Activated T-helper 17 cell treated with anti-CD3 and anti-CD28 coated beads, Interleukin-2, amount 50 U/mL, for 72 hours (primary cell): ENCODE measurements at places on chromosomes 5 and 9.

DNA sequence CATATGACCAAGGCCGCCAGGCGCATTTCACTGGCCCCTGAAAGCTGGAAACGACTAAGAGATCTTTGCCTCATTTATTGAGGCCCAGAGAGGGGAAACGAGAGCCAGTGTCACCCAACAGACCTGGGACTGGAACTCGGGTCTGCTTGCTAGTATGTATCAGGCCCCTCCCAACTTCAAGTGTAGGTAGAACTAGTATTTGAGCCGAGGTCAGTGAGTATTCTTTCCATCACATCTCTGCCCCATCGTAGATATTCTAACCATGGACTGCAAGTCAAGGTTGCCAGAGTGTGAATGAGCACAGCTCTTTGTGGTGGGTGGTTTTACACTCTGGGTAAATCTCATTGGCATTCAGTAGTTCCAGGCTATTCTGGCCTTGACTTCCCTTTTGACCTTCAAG is 42.2 kb downstream of the GPR107 start:
- peak; percentile 74 for ATAC-seq

GRCh38 chr5:93574491-93575305 is 6.3 kb downstream of the NR2F1-AS1 start:
- ATAC-seq = no peak

DNA sequence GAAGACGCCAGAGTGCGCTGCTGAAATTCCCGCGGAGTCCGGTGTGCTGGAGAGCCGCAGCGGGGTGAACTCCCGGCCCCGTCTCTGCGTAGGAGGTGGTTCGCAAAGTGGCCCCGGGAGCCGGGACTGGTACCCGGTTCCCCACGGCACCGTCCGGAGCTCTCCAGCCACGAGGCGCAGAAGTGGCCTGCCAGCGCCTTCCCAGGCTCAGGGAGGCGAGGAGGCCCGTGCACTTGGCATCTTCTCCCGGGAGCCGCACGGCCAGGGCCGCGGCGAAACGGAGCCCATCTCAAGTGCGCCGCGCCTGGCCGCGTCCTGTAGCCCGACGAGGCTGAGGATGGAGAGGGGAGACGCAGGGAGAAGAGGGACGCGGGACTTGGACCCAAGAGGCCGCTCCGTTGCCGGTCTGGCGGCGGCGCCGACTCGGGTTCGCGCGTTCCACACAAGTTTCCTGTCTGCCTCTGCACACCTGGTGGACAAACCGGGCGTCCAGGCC is 1.1 kb upstream of the IRX1 start:
- no peak for ATAC-seq

- ATAC-seq = no peak
Observed at GRCh38 chr9:115115117-115115880, 2.7 kb downstream of the TNC start.

GRCh38 chr5:143642791-143643190 is 169.2 kb upstream of the HMHB1 start:
- no peak for ATAC-seq

GRCh38 chr5:132877938-132878337 is 4.5 kb downstream of the LEAP2 start:
- no peak for ATAC-seq

GRCh38 chr5:9549941-9550340 is 4.1 kb upstream of the SEMA5A start:
- no peak for ATAC-seq

DNA sequence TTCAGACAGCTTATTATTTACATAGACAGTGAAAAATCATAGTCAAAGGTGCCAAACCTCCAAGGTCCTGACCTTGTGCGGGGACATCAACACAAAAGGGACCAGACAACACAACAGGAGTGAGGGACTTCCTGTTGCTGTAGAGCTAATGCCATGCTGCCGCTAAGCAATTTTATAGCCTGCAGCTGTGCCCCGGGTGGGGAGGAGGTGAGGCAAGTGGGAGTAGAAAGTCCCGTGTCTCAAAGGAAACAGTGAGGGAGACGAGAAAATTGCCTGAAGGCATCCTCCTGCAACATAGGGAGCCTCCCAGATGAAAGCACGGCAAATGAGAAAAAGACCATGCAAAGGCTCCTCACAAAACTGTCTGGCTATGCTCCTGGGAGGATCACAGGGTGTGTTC is 58.8 kb downstream of the CAAP1 start:
- ATAC-seq = no peak

DNA sequence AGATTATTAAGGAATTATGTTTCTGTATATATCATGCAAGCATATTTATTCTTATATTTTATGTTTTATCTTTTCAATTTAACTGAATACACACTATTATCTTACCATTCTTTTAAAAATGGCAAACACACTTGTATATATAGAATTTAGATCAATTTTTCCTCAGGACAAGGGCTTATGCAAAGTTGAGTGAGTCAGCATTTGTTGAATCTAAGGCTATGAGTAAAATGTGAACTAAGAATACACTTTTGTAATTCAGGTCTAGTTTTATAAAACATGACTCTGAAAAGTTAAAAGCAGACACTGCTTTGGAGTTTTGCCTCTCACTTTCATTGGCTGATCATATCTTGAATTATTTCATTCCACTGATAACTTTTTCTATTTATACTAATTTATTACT is 127.8 kb downstream of the FOCAD start:
- ATAC-seq = no peak

DNA sequence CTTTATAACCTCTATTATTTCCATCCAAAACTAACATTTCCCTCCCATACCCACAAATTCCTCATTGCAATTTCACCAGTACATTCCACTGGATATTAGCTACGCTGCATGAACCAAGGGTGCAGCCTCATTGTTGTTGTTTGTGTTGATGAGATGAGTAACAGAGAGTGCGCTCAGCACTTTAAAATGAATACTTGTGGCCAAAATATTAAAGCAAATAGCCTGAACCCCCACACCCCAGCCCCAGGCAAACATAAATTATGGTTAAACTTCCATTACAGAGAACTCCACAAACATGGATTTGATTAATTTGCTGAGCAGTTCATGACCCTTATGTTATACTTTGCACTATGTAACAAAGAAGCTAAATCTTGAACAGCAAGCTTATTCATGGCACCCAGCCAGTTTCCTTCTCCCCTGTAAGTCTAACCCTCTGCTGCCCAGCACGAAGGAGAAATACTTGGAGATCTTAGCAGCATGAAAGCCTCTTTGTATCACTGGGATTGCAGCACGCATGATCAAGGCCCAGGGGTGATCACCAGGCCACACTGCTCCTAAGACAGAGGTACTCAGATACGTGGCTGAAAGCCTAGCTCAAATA is 205.0 kb downstream of the DOCK8 start:
- no peak for ATAC-seq

GRCh38 chr5:139903795-139904565 is 108.4 kb downstream of the PSD2 start:
- peak; percentile 42 for ATAC-seq

GRCh38 chr5:45648744-45649143 is 47.4 kb downstream of the HCN1 start:
- ATAC-seq = no peak

GRCh38 chr9:93826905-93827544 is 128.1 kb downstream of the BARX1 start:
- ATAC-seq = no peak

DNA sequence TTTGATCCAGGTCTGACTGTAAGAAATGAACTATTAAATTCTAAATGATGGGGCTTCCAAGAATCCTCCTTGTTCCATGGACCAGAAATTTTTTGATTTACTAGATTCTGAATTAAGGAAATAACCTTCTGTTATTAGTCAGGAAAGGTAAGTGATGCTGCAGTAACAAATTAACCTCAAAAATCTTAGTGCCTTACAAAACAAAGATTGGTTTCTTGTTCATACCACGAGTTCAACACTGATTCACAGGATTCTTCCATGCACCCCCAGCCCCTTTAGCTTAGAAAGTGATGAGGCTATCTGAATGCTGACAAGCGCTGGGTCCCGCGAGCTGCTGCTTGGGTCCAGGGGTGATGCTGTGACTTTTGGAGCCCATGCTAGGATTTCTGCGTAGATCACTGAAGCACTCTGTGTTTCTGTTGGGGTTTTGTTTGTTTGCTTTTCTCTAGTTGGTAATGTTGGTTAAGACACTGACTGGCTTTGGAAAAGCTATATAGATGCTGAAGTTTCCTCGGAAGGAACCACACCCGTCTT is 52.3 kb downstream of the COL15A1 start:
- ATAC-seq = no peak

GRCh38 chr5:153489611-153490010 is 859 bp upstream of the GRIA1 start:
- ATAC-seq = no peak

DNA sequence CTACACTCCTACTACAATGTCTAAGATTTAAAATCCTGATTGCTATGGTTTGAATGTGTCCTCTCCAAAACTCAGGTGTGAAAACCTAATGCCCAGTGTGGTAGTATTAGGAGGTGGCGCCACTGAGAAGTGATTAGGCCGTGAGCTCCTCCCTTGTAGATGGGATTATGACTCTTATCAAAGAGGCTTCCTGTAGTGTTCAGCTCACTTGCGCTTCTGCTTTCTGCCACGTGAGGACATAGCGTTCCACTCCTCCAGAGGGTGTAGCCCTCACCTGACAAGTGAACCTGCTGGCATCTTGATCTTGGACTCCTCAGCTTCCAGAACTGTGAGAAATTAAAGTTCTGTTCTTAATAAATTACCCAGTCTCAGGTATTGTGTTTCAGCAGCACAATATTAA is 33.0 kb upstream of the WHRN start:
- peak; percentile 78 for ATAC-seq

DNA sequence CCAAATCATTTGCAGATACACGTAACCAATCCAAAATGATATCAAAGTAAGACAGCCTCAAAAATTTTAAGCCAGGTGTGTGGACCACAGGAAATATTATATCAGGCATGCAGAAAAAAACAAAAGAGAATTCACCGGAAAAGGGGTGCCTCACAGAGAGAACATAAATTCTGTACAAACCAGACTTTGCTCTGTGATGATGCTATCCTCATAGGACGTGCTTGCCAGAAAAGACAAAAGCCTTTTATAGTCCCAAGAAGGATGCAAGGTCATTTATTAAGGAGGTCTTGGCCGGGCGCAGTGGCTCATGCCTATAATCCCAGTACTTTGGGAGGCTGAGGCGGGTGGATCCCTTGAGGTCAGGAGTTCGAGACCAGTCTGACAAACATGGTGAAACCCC is 16.8 kb upstream of the ATP6V1G1 start:
- ATAC-seq = no peak

- ATAC-seq = no peak
Observed at GRCh38 chr9:124017051-124017928, 5.7 kb downstream of the LHX2 start.

- no peak for ATAC-seq
Observed at GRCh38 chr5:43514025-43514424, 923 bp downstream of the C5orf34 start.

GRCh38 chr5:173507171-173507570 is 109.3 kb downstream of the BOD1 start:
- no peak for ATAC-seq

DNA sequence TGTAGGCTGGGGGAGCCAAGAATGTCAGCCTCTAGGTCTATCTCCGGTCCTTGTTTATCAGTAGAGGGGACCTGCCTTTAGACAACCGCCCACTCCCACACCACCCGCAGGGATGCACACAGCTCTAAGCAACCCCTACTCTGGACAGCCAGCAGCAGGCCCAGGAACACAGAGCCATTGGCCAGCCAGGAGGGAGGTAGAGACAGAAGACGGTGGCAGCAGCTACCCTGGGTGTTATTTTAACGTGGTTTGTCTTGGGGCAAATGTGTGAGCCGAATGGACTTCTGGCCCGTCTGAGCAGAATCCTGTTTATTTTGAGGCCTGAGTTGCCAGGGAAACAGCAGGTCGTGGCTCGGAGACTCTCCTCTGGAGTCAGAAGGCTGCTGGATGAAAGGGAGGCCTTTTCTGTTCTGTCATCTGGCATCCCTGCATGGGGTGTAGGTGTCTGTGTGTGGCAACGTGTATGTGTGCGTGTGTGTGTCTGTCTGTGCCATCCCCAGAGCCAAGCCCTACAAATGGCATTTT is 382 bp upstream of the FGF1 start:
- ATAC-seq = no peak

DNA sequence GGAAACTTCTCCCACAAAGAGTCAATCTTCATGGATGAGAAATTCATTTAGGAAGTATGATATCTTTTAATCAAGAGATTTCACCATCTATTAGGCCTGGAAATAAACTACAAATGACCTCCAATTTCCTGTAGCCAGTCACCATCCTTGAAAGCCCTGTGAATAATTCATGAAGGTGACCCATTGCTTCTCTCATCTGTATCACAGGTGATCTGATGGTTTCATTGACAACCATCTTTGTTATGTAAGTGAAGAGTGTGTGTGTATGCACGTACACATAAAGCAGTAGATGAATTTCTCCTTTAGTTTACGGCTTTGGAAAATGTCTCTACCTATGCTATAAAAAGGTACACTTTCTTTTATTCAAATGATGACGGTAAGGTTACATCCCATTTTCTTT is 644.1 kb upstream of the KLF4 start:
- no peak for ATAC-seq

- no peak for ATAC-seq
Observed at GRCh38 chr9:130988905-130989304, 20.1 kb upstream of the LAMC3 start.

DNA sequence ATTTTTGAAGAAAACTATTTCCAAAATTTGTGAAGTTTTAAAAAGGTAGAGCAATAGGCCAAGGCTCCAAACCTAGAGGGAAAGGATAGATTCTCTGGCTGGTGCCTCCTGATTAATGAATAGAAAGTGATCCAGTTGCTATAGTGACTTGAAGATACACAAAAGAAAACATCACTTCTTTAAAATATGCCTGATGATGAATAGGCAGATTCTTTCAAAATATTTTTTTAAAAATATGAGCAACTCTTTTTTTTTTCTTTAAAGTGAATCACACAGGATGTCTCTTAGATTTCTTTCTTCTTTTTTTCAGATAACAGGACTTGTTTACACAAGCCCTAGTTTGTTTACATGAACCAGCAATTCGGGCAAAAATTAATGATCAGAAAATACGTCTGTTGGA is 124.4 kb downstream of the RFK start:
- no peak for ATAC-seq

DNA sequence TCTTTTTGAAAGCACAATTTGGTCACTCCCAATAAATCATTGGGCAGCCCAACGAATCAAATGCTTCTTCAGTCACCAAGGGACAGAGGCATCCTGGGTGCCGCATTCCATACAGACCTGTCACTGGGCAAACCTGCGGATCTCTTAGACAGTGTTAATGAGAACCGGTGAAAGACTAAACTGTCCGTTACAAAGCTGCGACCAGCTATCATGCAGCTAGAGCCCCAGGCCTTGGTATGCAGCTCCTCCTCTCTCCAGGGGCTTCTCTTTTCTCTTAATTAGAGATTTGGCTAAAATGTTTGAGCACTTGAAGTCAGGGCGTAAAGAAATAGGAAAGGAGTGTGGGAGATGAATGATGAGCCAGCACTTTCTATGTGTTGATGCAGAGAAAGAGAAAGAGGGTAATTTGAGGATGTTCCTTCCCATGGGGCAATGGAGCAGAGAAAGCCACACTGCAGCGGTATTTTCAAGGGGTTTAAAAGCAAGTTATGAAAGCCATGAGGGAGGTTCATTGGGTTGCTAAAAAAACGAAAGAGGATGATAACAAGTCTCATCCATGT is 175.3 kb downstream of the RFK start:
- no peak for ATAC-seq
